Kidney tubule cell (primary cell): ENCODE measurements at places on chromosomes 1 and 21.

GRCh38 chr21:32256873-32257620 lies 21.8 kb downstream of the MIS18A start:
- peak; percentile 90 for DNase-seq

DNA sequence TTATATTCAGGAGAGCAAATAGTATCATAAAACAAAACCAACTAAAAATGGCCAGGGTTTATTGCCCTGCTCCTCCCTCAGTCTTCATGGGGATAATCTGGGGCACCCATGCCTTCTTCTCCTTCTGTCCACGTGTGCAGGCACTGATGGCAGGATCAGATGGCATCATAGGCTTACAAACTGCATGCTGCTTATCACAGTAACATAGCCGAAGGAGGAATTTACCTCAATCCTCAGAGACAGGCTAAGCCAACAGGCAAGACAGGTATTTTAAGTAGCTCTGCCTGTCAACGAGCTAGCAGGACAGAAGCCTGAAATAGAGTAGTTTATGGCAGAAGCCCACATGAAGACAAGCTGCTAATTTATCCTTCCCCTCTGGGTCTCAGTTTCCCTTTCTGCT lies 9.4 kb downstream of the LAMB3 start:
- no peak for DNase-seq

DNA sequence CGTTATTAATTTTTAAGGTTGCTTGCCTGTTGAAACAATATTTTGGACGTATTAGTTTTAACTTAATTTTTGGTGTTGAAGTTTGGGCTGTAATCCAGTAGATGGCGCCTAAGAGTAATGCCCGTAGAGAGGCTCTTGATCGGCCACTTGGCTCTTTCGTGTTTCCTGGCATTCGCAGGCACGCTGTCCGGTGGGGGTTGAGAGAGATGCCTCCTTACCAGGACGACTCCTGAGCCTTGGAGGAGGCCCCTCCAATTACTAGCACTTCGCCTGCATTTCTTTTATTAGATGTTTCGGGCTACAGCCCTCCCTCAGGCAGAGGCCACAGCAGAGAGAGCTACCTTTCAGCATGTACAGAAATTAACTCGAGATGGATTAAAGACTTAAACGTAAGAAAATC lies 12.0 kb downstream of the OR2M4 start:
- DNase-seq: peak; percentile 32

DNA sequence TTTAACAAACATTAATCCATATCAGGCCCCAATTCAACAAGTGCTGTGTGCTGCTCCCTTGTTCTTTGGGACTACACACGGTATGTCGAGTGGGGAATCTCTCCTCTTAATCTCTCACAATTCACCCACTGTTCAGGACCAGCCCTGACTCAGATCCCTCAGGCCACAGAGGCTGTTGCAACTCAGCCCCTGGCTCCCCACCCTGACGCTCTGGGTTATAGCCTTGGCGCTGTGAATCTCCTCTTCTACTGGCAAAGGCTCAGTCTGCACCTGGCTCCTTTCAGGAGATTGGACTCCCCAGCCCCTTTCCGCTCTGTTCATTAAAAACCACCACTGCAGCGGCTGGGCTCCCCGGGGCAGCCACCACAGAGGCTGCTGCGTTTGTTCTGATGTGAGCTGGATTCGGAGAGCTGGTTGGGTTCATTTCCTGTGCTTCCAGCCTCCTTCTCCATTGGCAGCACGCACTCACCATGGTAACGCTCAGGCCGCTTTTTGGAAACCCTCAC lies 13.0 kb downstream of the CAPN8 start:
- no peak for DNase-seq

- DNase-seq: no peak
Observed at GRCh38 chr1:152457561-152457960, 43.5 kb upstream of the CRNN start.

DNA sequence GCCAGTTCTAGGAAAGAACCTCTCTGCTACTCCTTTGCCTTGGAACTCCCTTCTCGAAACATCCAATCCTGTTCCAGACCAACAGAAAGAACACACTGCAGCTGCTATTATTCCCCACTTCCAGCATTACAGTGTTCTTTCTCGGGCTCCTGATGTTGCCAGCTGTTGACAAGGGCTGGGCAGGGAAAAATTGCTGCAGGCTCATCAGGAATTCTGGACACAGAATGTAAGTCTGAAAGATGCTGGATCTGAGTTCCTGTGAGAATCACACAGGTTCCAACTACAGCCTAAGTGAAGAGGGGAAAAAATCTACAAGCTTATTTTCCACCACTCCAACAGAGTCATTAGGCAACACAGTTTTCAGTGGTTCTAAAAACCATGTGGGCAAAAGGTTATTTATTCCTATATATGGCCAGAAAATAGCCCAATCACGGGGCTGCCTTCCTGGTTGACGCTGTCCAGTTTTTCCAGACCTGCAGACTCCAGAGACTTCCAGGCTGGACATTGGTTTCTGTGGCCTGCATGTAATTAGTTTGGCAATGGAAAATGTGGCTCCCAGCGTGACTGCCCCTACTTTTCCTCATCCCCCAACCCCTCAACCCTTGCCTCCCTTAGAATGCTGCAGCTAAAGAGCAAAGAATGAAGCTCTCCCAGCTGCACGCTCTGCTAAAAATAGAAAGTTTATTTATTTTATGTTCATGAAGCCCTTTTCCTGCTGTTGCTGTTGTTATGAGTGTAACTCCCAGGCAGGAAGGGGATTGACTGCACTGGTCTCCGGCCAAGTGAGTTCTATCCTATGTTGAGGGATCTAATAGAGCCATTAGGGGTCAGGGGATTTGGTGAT lies 8.3 kb upstream of the KIAA0040 start:
- DNase-seq: no peak

- peak; percentile 6 for DNase-seq
Observed at GRCh38 chr1:62989497-62989896, 205.6 kb downstream of the ATG4C start.

GRCh38 chr21:25501996-25502665 lies 105.2 kb downstream of the MRPL39 start:
- DNase-seq: peak; percentile 99

GRCh38 chr1:30201015-30201414 lies 522.4 kb downstream of the MATN1 start:
- DNase-seq: no peak

DNA sequence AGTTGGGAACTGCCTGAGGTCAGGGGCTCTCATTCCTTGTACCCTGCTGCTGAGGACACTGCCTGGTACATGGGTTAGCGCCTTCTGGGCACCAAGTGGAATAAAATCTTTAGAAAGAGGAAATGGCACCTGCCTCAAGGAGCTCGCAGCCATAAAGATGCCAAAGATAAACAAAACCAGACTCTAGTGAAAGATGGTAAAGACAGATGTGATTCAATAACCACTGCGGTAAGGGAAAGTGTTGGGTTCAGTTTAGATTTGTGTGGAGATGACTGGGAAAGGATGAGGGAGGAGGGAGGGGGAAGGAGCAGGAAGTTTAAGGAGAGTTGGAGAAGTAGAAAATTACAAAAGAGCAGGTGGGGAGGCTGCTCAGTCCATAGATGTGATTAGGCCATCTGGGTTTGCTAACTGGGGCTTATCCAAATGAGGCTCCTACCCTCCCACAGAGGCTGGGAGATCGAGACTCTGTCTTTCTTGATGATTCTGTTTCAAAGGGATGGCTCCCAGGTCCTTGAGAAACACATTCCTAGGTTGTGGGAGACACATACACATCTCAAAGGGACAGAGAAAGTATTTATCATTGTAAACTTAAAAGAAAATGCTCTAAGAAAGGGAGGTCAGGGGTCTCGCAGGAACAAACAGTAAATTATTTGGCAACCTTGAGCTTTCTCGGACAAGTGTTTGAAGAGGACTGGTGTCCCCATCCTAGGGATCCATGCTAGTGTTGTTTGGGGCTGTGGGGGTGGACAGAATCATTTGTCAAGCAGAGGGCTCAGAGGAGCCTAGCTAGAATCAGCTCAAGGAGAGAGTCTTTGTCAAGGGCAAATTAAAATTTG lies 65.7 kb upstream of the MORC3 start:
- no peak for DNase-seq
